ENCODE measurements at places on chromosomes 2 and 18.

DNA sequence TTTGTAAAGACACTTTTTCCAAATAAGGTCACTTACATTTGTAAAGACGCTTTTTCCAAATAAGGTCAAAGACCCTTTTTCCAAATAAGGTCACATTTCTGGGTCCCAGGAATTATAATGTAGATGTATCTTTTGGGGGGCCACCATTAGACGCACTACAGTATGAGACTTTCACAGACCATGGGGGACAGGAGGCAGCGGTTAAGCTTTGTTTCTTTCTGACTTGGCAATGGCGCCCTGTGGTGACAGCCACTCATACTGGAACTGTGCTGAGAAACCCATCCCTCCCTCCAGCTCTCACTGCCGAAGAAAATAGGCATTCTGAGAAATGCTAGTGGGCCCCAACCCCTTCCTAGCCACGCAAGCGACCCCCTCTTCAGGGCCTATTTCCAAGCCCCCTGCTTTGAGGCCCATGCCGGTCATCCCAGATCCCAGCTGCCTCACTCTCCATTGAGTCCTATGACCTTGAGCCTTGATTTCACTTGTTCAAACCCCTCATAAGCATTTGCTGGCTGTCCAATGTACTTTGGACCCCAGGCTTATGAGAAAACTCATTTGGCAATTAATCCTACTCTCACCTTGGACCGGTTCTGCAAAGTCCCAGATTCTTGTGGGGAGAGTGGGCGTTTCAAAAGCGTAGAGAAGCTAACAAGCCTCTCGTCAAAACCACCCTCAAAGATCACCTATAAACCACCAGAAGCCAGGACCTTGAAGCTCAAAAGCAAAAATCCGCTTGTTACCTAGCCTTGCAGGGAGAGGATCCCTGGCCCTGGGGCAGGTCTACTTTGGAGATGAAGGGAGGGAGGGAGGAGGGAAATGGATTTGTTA lies 11.3 kb upstream of the SPATA3 start:
- peaks cover 35% of the 10 kb centered on the region for H3K4me1 ChIP-seq
- ATAC-seq, result peak; percentile 89
- peak overlapping the region; percentile 78 for H3K4me3 ChIP-seq
- H3K27ac ChIP-seq, result peak overlapping the region; percentile 89
- H3K36me3 ChIP-seq, result peaks cover 30% of the 10 kb centered on the region

GRCh38 chr2:134233728-134234136 lies 20.1 kb upstream of the MGAT5 start:
- ATAC-seq, result peak; percentile 27
- H3K27me3 ChIP-seq, result no peaks in the 10 kb centered on the region
- H3K27ac ChIP-seq, result peak overlapping the region; percentile 81
- peaks cover 80% of the 10 kb centered on the region for H3K4me1 ChIP-seq
- H3K36me3 ChIP-seq, result peaks cover 6% of the 10 kb centered on the region

GRCh38 chr2:219426534-219427136 lies 8.0 kb upstream of the SPEG start:
- H3K36me3 ChIP-seq, result no peaks in the 10 kb centered on the region
- no peak overlapping the region for H3K27ac ChIP-seq

- no peaks in the 10 kb centered on the region for H3K36me3 ChIP-seq
- no peak overlapping the region for H3K4me3 ChIP-seq
- no peak for ATAC-seq
These were observed 87.6 kb upstream of the FAM110C start for GRCh38 chr2:133675-134593.

DNA sequence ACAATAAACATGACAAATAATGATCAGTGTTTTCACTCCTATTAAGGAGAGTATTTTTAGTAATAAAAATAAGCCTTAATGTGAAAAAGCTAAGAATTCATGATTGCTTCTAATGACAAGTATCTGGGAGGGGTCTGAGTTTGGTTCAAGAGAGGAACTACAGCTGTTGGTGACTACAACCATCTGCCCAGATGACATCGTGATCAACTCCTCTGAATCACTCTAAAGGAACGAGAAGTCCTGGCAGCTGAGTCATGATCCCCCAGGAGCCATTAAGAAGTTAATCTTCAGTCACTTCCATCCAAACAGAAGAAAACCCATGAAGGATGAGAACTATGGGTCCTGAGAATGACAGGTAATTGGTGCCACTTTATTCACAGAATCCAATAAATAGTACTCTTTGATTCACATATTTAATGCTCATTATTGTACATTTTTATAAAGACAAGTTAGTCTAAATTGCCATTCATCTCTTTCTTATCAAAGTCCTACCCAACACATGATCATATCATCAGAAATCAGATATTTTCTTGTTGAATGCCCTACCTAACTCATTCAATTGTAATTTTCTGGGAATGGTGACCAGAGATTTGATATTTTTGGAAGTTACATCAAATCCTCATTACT lies 6.8 kb downstream of the TFPI start:
- H3K4me3 ChIP-seq, result no peak overlapping the region
- no peaks in the 10 kb centered on the region for H3K36me3 ChIP-seq
- no peak overlapping the region for H3K27ac ChIP-seq
- no peaks in the 10 kb centered on the region for H3K4me1 ChIP-seq

- no peak overlapping the region for H3K27ac ChIP-seq
- ATAC-seq, result peak; percentile 57
- H3K4me3 ChIP-seq, result no peak overlapping the region
- no peaks in the 10 kb centered on the region for H3K27me3 ChIP-seq
These were observed 5.4 kb upstream of the ITGB6 start for GRCh38 chr2:160205505-160205904.

- no peak for ATAC-seq
- H3K4me1 ChIP-seq, result no peaks in the 10 kb centered on the region
- H3K4me3 ChIP-seq, result no peak overlapping the region
These were observed 49.8 kb upstream of the OTX1 start for GRCh38 chr2:63000801-63001200.

DNA sequence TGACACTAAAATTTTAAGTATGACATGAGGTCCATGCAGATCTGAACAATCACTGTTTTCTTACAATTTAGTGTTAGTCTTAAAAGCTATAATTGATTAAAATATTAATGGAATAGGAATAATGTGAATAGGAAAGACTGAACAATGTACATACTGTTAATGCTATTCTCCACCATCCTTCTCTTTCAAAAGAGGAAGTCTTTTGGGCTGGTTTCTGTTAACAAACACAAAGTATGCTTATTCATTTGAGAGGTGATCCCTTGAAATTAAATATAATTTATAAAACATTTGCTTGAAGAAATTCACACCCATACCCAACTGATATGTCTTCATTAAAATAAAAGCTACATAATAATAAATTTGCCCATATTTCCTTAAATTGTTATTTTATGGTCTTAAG lies 2.3 kb downstream of the STPG4 start:
- H3K4me3 ChIP-seq, result no peak overlapping the region
- H3K36me3 ChIP-seq, result peaks cover 52% of the 10 kb centered on the region
- H3K27ac ChIP-seq, result no peak overlapping the region
- H3K27me3 ChIP-seq, result no peaks in the 10 kb centered on the region
- no peaks in the 10 kb centered on the region for H3K4me1 ChIP-seq
- ATAC-seq, result no peak

DNA sequence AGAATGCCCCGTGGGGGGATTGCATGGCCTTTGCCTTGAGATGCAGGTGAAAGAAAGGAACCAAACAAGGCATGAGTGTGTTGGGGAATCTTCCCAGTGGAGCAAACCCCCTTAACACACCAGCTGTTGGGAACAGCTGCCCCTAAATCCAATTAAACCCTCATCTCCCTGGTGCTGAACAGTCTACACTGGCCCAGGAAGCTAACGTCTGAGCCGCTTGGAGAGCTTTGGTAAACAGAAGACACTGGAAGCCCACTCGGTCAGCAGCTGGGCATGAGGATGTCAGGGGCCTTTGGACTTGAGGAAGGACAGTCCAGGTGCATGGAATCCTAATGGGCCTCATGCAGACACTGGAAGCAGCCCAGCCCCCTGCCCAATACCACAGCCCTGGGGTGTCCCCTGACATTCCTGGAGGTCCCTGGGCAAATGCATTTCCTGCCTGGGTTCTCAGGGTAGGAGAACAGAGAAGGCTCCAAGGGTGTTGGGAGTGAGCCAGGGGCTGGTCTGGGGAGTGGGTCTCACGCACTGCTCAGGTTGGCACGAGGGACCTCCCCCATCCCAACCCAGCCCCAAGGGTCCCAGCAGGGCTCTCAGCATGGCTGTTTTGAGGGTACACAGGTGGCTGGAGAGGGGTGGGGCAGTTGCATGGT lies 37.7 kb downstream of the GBX2 start:
- no peak for ATAC-seq
- H3K27ac ChIP-seq, result no peak overlapping the region
- H3K36me3 ChIP-seq, result no peaks in the 10 kb centered on the region
- H3K4me3 ChIP-seq, result no peak overlapping the region

GRCh38 chr2:168006498-168006897 lies 240.9 kb downstream of the STK39 start:
- ATAC-seq, result no peak
- peaks cover 9% of the 10 kb centered on the region for H3K4me1 ChIP-seq
- H3K27ac ChIP-seq, result no peak overlapping the region
- no peak overlapping the region for H3K4me3 ChIP-seq
- no peaks in the 10 kb centered on the region for H3K27me3 ChIP-seq

All from activated T-helper 17 cell treated with anti-CD3 and anti-CD28 coated beads, Interleukin-2, amount 50 U/mL, for 72 hours (primary cell).